ENCODE measurements at places on chromosomes 2 and 18.

GRCh38 chr2:207107551-207107950 is 58.2 kb downstream of the KLF7 start:
- no peak for DNase-seq

DNA sequence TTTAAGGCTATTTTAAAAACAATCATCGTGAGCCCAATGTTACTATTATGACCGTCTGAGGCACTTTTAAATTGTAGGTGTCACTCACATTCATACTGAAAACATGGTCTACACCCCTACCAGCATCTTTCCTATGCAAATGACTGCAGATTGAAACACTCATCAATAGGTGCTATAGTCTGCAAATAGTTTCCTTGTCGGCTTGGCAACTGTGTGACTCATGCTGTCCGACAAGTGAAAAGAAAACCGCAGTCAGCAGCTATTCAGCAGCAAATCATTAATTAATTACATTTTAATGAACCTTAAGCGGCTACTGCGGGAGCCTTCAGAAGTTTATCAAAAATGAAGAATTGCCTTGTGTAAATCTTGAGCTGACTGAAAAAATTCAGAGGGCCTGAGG is 134.4 kb downstream of the FIGN start:
- DNase-seq: no peak

DNA sequence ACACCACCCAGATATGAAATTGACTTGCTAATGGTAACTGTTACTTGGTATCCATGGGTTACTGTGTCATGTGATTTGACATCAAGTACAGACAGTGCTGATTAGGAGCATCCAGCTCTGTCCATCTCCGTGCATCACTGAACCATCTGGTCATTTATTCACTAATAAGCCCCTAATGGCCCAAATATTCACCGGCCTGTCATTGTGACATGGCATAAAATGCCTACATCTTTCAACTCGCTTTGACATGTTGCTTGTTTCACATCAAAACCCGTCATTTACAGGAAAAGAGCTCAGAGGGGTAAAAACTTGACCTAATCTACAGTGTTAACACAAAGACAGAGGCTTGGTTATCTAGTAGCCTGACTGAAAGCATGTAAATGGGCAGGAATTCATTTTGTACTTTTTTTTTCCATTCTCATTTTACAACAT is 308.9 kb upstream of the ATP5MC3 start:
- no peak for DNase-seq

GRCh38 chr2:136613096-136613495 is 152.2 kb upstream of the THSD7B start:
- DNase-seq: no peak

- DNase-seq: no peak
Measured at GRCh38 chr18:74819433-74820059, 221.9 kb downstream of the ZNF407 start.

GRCh38 chr2:241649927-241650326 is 12.4 kb downstream of the ATG4B start:
- no peak for DNase-seq

DNA sequence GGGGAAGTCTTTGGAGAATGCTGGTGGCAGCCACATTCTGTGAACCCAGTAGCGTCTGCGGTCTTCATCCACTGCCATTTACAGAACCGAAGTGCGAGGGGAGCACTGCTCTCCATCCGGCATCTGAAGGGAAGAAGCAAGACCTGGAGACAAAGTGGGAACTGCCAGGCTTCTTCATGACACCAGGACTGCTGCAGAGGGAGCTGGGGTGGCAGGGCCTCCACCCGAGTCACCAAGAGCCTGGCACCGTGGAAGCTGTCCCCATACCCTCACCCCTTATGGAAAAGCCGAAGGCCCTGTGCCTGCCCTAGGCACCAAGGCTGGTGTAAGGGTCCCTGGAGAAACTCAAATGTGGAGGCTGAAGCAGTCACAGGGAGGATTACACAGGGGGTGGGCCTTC is 79.8 kb downstream of the CIB4 start:
- DNase-seq: no peak

GRCh38 chr18:13107074-13107473 is 111.5 kb upstream of the LDLRAD4 start:
- no peak for DNase-seq

DNA sequence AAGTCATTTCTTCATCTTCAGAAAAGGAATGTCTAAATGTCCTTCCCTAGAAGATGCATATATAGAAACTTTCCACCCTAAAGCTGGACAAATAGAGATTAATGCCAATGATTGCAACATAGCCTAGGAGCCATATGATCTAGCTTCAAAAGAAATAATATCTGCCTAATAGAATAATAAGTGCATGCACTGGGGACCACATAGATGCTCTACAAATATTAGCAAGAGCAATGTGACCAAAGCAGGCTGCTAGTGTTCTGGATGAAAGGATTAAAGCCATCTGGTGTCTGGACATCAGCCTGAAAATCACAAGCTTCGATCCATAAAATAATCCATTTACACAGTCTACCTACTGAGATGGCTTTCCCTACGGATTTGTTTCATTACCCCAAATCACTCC is 280.1 kb upstream of the KLHL14 start:
- DNase-seq: no peak

GRCh38 chr2:162403884-162404283 is 60.0 kb downstream of the GCA start:
- no peak for DNase-seq

- DNase-seq: no peak
Measured at GRCh38 chr2:24871852-24872333, 48.1 kb downstream of the ADCY3 start.

- DNase-seq: no peak
Measured at GRCh38 chr18:3675446-3675845, 225.5 kb downstream of the TGIF1 start.

DNA sequence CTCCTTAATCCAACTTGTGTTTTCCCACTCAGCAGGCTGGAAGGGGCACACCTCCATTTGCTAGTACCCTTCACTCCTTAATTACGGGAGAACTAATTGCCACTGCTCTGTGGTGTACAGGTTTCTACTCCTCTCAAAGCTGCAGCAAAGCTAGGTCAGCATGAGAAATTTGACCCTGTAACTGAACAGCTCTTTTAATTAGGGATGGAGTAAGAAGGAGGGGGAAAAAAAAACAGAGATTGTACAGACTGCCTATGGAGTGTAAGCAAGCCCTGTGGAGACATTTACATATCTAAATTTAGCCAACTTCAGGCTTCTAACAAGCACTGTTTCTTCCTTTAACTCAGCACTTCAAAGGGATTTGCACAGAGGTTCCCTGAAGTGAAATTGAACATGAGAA is 629.7 kb upstream of the SETBP1 start:
- no peak for DNase-seq

DNA sequence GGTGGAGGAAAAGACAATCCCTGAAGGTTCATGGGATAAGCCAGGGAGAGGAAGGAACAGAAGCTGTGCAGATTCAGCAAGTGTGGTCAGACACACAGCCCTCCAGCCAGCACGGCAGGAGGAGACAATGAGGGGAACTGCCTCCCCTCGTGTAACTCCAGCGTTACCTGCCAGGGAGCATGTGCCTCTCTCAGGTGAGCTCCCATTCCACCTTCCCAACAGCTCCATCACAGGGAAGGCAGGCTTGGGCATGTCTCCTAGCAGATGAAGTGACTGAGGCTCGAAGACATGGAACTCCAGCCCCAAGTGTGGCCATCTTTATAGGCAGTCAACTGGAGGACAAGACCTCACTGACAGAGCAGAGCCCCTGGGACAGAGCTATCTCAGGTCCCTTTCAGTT is 47.4 kb downstream of the ZBTB7C start:
- DNase-seq: no peak

- no peak for DNase-seq
Measured at GRCh38 chr2:109601783-109602182, 12.0 kb downstream of the SEPTIN10 start.

- DNase-seq: peak; percentile 76
Measured at GRCh38 chr18:2971741-2972552, 41.0 kb downstream of the LPIN2 start.

DNA sequence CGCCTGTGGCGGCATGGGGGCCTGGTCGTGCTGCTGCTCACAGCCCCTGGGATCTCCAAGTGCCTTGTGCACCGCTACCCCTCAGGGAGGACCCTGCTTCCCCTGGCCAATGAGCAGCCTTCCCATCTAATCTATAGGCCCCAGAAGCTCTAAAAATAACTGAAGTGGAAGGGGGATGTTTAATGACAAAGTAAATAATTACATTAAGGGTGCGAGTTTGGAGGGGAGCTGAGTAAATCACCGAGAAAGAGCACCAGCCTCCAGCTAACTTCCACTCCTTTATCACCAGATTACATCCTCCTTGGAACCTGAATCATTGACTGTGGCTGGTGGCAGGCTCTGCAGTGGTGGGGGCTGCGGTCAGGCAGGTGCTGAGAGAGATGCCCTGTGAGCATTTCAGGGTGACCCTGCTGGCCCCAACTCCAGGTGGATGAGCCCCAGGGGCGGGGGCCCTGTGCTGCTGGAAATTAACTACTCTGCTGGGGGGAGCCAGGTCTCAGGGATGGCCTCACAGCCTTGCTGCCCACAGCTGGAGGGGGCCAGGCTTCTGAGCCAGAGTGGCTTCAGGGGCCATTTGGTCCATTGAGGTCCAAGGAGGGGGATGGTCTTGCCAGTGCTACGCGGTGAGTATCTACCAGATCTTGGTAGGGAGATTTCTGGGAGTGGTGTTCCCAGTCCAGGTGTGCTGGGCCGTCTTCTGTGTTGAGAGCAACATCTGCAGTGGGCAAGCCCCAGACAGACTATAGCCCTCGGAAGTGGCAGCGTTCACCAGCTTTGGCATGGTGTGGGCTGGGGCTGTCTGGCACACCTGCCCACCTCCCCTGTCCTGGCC is 74.2 kb downstream of the GLI2 start:
- no peak for DNase-seq

DNA sequence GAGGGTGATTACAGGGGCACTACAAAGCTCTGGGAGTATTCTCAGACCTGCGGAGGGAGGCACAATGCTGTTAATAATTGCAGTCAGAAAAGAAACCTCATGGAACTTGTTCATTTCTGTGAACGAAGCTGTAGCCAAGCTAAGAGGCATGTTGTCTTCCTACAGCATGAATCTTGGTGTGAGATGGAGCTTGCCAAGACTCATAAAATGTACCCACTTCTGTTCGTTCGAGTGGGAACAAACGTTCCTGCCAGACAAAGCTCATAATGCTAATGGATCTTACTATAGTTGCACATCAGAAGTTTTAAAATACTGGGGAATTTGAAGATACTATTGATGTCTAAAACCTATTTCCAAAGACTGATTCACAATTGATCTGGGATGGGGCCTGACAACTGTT is 489.1 kb downstream of the ZEB2 start:
- no peak for DNase-seq

GRCh38 chr2:120934574-120935338 is 199.1 kb downstream of the GLI2 start:
- no peak for DNase-seq

DNA sequence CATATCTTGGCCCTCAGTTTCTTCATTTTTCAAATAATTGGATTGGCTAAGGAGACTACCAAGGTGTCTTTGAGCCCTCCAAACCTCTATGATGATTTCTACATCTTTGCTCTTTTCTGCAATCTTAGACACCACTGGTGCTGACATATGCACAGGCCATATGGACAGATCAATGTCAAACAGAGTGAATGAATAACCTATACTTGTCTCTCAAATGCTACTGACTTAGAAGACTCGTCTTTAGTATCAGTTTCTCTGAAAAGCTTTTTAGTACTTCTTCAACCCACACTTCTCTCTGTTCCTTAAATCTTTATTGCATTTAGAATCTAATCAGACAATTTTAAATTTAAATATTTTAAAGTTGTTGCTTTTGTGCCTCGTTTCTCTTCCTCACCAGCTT is 258.2 kb downstream of the LTBP1 start:
- DNase-seq: no peak

- no peak for DNase-seq
Measured at GRCh38 chr2:111703759-111704158, 180.2 kb downstream of the ANAPC1 start.

DNA sequence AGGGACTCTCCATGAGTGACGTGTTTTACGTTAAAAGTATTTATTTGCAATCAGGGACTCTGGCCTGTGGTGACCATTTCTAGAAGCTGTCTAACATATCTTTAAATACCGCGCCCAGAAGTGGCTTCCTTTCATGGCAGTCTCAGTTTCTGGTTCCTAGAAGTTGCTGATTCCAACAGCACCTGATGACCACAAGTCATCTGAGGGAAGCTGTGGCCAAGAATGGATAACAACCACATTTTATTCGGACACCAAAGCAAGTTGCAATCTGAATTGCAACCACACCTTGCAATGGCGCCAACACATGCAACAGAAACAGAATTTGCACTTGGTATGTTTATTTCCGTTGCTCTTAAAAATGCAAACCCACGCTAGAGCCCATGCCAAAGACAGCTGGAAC is 33.1 kb downstream of the MEX3C start:
- DNase-seq: no peak

GRCh38 chr2:240714747-240715725 is 23.4 kb downstream of the AQP12A start:
- no peak for DNase-seq

- peak; percentile 40 for DNase-seq
Measured at GRCh38 chr2:186590759-186591505, 1.1 kb downstream of the ITGAV start.

DNA sequence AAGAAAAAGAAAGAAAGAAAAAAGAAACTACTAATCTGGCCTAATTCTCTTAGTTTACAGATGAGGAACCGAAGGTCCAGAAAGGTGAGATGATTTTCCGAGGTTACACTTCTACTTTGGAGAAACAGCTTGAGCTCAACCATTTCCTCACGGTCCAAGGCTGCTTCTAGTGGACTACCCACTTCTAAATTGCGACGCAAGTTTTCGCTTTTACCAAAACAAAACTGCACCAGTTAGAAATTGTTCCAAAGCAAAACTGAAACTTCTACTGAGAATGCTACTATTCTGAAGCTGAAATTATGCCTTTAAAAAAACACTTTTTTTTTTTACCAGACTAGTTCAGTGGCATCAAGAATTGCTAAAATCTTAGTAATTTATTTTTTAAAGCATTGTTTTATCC is 101.6 kb downstream of the INO80D start:
- no peak for DNase-seq

- DNase-seq: no peak
Measured at GRCh38 chr18:32386471-32386870, 84.2 kb downstream of the GAREM1 start.

DNA sequence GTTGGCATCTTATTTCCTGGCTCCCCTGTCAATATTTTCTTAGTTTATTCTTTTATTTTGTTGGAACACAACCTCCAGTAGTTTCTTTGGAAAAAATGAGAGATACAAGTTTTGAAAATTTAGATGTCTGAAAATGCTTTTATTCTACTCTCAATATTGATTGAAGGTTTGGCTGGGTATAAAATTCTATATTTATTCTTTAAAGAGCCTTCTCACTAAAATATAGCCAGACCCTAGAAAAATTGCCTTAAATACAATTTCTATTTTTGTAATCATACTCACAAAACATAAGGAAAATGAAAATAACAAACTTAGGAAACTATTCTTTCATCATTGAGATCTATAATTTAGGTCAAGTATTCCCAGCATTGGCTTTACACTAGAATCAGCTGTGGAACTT is 103.7 kb downstream of the CYP26B1 start:
- no peak for DNase-seq

DNA sequence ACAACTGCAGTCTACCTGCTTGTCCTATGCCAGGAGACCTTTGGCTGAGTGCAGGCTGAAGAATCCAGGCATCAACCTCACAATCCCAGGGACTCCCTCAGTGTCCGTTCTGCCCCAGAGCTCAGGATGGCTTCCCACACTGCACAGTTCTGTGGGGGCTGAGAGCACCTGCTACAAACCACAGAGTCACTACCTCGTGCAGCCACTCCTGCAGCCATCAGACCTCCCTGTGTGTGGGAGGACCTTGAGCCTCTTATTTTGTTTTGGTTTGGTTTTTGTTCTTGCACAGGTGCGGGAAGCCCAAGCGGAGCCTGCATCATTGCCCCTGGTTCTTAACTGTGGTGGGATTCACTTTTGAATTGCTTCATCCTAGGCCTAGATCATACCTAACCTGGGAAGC is 31.0 kb downstream of the NAT8 start:
- no peak for DNase-seq
